ENCODE measurements at places on chromosomes 3 and 15.

DNA sequence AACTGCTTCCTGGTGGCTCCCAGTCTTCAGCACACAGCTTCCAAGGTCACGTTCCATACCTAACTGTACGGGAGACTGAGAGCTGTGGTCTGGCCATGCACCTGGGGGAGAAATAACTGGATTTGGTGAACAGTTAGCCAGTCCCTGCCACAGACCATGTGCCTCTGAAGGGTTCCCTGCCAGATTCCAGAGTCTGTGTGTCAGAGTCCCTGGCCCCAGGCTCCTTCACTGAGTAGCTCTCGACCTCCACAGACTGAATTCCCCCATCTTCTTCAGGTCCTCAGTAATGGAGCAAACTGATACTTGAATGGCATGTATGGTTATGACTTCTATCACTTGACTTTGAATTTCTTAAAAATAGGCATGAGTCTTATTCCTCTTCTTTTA lies 17.5 kb downstream of the MKRN2OS start:
- DNase-seq, result no peak

DNA sequence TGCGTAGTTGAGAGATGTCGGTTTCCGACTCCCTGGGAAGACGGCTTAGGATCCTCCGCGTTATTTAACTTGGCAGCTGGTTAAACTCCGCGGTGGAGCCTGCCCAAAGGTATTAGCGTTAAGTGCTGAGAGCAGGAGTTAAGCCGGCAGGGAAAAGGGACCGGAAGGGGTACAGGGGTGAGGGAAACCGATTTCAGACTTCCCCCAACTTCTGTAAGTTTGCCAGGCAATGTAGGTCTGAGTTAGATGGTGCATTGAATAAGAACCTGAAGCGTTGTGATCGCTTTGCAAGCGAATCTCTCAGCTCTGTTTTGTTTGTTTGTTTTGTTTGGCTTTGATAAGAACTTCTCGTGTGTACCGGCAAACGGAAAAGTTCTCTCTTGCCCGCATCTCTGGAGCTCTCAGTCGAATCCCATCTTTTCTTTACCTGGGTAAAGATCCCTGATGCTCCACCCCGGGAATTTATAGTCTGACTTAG lies 6.0 kb upstream of the FEZF2 start:
- DNase-seq, result no peak

DNA sequence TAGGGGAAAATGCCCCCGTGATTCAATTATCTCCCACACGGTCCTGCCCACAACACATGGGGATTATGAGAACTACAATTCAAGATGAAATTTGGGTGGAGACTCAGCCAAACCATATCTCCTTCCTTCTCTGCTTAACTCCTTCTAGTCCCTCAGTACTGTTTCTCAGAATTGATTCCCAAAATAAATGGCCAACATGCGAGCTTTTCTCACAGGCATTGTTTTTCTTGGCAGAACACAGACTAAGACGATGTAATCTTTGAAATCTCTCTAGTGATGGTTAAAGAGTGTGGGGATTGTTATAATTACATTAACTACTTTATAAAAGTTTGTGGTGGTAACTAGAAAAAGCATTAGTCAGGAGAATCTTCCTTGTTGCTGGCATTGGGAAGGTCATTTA lies 366.5 kb downstream of the LPP start:
- no peak for DNase-seq

GRCh38 chr15:33425142-33425541 lies 114.4 kb downstream of the RYR3 start:
- DNase-seq, result no peak

GRCh38 chr3:80350771-80351170 lies 583.0 kb upstream of the ROBO1 start:
- no peak for DNase-seq

GRCh38 chr3:122468896-122469533 lies 45.7 kb downstream of the KPNA1 start:
- DNase-seq, result no peak

GRCh38 chr3:115615001-115615814 lies 8.1 kb upstream of the GAP43 start:
- no peak for DNase-seq

DNA sequence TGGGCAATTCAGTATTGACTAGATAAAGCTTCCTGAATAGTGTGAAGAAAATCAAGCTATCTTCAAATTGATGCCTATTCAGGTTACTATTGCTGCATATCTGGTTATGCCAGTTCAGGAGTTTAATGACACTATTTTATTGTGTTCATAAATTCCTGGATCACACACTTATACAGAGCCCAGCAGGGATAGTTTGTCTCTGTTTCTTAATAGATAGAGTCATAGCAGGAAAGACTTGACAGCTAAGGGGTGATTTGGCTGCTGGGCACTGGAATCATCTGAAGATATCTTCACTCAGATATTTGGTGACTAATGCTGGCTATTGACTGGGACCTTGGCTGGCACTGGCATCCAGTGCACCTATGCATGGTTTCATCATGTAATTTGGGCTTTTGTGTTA lies 187.8 kb downstream of the PYDC2 start:
- no peak for DNase-seq

DNA sequence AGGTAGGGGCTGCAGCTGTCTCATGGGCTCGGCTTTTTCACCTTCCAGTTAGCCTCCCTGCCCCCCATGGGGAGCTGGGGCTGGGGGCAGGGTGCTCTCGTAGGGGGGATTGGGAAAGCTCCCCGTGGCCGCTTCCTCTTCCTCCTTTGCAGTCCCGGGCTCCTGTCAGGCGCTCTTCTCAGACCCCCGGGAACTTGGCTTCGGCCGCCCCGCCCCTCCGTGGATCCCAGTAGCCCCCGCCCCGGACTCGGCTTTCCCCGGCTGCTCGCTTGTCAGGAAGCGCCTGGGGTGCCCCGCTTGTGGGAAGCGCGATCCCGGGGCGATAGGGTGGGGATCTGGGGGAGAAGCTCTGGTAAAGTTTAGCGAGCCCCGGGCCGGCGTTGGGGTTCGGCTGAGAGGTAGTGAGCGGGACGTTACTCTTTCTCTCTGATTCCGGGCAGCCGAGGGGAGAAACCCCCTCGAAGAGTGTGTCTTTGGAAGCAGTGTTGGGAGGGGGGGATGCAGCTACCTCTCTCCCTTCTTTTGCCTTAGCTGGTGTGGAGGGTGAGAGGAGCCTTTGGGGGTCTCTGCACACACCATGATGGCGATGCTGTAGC lies 611 bp downstream of the PIAS1 start:
- DNase-seq, result peak; percentile 14

DNA sequence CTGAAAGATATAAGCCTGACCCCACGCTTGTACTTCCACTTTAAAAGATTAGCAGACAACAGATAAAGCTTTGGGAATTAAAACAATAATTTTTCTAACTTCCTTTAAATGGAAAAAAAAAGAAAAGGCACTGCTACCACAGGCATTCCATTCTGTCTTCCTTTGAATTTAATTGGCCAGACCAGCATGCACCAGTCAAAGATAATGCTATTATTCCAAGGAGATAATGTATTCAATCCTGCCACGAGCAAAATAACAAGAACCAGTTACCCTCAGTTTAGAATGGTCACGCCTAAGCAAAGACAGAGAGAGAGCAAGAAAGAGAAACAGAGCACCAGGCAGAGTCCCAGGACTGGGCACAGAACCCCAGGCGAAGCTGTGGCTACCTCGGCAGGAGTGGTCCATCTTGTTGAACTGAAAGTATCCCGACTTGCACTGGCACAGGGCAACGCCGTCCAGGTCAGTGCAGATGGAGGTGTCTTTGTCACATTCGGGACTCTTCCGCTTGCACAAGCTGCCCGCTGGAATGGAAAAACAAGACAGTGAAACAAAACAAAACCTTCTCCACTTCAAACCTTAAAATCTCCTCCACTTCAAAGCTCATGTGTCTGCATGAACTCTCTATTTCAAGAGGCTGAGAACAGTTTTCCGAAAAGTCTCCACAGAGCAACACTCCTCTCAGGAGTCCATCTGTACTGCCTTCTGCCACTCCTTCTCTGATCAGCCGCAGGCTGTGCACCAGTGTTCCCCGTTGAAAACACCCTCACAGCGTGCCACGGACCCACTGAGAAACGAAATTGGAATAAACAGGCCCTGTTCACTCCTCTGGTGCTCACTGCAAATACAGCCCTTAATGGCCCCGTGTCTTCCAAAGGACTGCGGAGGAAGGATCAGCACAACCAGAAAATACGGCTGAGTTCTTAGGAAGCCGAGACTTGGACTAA lies 58.2 kb downstream of the HEG1 start:
- no peak for DNase-seq

- DNase-seq, result no peak
Observed at GRCh38 chr3:165196577-165197480, 645 bp upstream of the SLITRK3 start.

GRCh38 chr3:129824926-129825541 lies 68.5 kb downstream of the TMCC1 start:
- peak; percentile 11 for DNase-seq

GRCh38 chr15:57319226-57319918 lies 56.9 kb upstream of the CGNL1 start:
- DNase-seq, result no peak

DNA sequence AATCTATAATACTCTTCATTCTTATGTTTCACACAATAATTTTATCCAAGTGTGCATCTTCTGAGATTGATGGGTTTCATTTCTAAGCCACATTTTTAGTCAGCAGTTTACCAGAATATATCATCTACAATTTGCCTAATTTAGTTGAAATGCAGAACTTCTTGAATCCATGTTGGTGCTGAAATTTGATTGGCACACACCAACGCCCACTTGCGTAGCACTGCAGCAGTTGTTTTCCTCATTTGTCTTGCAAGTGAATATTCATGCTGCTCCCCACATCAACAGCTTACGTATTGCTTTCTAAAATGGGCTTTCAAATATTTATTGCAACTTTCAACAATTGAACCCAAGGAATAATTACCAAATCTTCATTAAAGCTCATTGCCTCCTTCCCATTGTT lies 87.8 kb upstream of the CTDSPL start:
- no peak for DNase-seq

- no peak for DNase-seq
Observed at GRCh38 chr15:65377105-65377975, 462 bp downstream of the IGDCC3 start.

- no peak for DNase-seq
Observed at GRCh38 chr15:73744293-73744692, 8.9 kb downstream of the INSYN1 start.

- no peak for DNase-seq
Observed at GRCh38 chr3:186080849-186081438, 27.9 kb downstream of the ETV5 start.

DNA sequence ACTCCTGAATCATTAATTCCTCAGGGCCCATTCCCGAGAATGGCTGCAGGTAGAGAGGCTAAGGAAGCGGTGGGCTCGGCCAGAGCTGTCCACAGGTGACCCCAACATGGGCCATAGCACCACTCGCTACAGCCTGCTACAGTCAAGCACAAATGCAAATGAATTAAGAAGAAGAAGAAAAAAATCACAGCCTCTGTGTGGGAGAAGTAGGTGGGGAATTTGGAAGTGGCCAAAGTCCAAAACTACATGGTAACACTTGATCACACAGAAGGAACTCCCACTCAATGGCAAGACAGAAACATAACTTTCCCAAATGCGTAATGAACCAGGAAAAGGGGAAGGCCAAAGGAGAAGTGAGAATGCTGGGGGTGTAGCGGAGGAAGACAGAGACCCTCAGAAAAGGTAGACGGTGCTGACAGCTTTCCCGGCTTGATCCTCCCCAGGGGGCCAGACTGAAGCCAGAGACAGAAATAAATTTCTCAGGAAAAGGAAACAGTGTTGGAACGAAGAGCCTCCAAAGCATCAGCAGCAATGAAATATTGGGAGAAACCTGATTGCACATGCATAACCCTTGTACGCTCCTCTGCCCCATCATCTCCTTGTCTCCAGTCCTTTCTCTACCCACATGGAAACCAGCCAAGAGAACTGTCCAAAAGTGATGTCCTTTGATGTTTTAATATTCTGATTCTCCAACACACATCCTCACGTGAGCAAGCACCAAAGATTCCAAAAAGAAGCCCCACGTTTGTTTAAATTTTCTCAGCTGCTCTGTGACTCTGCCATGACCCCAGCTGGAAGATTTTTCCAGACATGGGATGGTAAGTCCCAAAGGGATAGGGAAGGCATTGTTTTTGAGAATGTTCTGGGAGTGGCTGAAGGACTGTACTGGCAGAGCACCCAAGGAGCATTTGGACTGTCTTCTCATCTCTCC lies 107.6 kb downstream of the OXNAD1 start:
- no peak for DNase-seq

DNA sequence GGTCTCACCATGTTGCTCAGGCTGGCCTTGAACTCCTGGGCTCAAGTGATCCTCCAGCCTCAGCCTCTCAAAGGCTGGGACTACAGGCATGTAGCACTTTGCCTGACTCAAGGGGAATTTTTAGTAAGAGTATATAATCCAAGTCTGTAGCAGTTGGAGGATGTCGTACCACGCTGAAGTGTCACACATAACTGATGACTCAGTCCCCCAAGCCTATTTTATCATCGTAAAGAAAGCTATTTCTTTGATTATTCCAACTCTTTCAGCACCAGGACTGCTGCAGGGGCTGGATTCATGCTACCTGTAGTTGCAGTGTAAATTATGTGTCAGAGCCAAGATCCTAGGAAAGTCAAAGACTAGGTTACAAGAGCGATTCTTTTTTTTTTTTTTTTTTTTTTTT lies 1.4 kb upstream of the PRKCI start:
- DNase-seq, result no peak

GRCh38 chr3:32432711-32433530 lies 41.3 kb downstream of the CMTM7 start:
- no peak for DNase-seq

DNA sequence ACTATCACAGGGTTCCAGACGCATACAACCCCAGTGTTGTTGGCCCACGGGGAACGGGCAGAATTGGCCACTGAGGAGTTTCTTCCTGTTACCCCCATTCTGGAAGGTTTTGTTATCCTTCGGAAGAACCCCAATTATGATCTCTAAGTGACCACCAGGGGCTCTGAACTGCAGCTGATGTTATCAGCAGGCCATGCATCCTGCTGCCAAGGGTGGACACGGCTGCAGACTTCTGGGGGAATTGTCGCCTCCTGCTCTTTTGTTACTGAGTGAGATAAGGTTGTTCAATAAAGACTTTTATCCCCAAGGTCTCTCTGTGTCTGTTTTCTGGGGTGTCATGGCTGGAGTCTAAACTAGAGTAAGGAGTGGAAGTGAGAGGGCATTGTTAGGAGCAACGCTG lies 5.7 kb upstream of the EIF4G1 start:
- DNase-seq, result no peak

DNA sequence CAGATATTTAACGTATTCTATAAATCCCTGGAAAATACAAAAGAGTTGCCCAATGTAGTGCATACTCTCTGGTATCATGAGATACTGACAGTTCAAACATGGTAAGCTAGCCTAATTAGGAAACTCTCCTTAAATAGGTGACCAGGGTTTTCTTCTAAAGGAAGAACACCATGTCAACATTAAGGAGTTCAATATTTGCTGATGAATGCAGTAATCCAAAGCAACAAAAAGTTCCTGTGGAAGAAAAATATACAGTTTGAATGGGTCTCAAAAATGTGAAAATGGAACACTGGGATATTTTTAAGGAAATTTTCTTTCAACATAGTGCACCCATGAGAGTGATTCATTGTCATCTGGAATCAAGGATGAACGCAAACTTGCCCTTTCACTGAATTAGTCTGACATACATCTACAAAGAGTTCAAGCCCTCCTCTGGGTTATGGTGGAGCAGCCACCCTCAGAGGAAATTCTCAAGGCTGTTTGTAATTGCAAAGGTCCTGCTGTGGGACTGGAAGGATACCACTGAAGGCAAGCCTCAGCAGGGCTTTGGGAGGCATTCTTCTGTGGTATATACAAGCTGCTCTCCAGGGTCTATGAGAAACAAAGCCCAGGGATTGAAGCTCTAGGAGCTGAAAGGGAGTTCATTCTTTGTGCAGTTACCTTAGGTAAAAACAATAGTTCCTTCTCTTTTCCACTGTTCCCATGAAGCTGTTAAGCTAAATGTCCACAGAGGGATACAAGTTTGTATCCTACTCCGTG lies 700.3 kb downstream of the TUSC7 start:
- no peak for DNase-seq

Data from activated T-cell treated with anti-CD3 and anti-CD28 coated beads for 1 hour (primary cell).